Pulmonary artery endothelial cell (primary cell): ENCODE measurements at places on chromosomes 13 and 19.

DNA sequence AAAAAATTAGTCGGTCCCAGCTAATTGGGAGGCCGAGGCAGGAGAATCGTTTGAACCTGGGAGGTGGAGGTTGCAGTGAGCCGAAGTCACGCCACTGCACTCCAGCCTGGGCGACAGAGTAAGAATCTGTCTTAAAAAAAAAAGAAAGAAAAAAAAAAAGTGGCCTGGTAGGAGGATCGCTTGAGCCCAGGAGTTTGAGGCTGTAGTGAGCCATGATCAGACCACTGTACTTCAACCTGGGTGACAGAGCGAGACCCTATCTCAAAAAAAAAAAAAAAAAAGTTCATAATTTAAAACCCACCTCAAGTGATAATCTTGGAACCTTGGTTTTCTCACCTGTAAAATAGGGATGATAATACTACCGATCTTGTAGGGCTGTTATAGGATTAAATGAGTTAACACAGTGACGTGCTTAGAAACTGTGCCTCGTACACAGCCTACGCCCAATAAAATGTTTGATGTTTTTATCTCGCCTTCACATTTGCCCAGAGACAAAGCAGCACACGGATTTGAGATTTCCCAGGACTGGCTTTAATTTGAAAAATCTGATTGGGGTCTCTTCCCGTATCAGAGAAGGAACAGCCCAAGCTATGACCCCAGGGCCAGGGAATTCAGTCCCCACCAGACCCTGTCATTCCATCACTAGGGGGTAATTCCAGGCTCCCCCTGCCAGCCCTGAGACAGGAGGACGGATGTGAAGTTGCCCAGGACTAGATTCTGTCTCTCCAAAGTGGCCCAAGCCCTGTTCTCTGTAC lies 3.6 kb downstream of the SERTAD1 start:
- no peak for DNase-seq

DNA sequence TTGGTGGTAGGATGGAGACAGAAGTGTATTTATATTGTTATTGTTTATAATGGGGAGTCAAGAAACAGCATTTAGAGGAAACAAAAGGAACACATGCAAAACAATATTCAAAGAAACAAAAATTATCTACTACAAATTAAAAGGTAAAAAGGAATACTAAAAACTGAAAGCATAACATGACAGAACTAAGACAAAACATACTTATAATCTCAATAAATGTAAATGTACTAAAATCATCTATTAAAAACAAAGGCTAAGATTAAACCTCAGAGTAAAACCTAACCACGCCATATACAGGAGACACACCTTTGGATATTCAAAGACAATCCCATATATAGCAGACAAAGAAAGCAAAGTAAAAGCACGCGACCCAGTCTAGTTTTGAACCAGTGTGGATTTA lies 273.6 kb downstream of the ABCC4 start:
- DNase-seq: no peak

GRCh38 chr13:50599046-50599445 lies 244.4 kb downstream of the DLEU7 start:
- no peak for DNase-seq

- no peak for DNase-seq
Observed at GRCh38 chr13:105251293-105251692, 1284.2 kb downstream of the EFNB2 start.

DNA sequence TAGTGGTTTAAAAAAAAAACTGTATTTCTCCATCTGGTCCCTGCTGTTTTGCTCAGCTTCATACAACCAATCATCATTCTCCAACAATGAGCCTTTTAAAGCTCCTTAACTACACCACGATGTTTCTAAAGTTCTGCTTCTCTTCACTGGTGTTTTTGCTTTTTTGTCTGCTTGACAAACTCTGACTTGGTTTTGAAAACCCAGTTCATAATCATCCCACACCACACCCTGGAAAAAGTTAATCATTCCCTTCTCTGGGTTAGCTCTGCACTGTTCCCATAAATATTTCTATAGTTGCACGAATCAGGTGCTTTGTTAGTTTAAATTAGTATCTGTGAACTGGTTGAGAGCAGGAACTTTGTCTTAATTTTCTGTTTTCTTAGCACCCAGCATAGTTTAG lies 217.1 kb downstream of the ENOX1 start:
- DNase-seq: no peak

DNA sequence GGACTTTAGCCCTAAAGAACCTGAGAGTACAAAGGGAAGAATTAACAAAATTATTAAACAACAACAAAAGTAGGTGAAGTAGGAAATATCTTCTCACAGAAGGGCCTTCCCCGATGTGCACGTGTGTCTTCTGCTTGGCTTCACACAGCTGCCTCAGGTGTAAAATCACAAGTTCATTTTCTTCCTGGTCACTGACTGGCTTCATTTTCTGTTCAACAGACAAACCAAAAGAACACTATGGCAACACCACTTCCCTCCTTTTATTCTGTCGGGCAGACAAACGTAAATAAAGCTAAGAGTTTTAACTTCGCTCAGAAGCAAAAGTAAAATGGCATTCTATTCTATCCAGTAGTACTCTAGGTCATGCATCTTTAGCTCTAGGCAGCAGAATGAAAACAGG lies 140.9 kb downstream of the TBC1D4 start:
- DNase-seq: no peak

GRCh38 chr19:2500841-2501261 lies 24.9 kb downstream of the GADD45B start:
- DNase-seq: no peak

DNA sequence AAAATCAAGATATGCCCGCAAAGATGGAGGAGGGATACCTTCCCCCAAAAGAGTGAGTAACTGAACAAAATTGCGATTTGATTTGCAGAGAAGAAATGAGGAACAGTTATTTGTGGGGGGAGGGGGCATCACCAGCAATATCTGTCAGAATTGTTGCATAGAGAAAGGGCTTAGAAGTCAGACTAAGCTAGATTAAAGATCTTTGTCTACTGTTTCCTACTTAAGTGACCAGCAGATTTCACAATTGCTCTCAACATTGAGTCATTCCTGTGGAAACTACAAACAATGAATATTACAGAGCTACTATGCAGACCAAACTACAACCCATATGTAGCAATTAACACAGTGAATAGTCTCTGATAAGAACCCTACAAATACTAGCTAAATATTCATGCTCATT lies 27.4 kb downstream of the FPR3 start:
- DNase-seq: no peak

GRCh38 chr19:7795555-7796161 lies 32.6 kb downstream of the CLEC4M start:
- DNase-seq: peak; percentile 82
